Activated T-cell treated with anti-CD3 and anti-CD28 coated beads, Interleukin-2, amount 50 U/mL, for 72 hours (primary cell): ENCODE measurements at places on chromosomes 11 and 22.

DNA sequence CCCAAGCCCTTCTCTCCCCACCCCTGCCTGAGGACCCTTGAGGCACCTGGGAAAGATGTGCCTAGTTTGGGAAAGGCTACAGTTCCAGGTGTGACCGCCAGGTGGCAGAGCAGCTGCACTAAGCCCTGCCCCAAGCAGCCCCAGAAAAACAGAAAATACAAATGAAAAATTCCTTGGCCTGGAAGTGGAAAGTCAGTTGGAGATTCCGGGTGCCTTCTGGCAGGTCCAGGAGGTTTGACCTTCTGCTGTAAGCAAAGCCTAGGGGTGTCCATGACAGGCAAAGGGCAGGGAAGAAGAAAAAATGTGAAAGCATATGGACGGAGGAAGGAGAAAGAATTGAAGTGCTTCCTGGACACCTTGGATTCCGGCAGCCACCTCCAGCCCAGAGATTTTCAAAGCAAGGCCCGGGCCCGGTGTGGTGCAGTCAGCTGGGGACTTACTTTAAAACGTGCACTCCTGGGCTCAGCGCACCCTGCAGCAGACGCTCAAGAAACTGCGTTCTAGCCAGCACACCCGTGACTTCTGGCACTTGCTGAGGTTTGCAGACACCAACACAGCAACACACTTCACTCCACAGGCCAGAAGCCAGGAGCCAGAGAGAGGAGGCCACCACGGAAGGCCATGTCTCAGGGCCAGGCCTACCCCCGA is 37.3 kb upstream of the SLC22A12 start:
- DNase-seq: peak; percentile 49
- no peak overlapping the region for H3K4me3 ChIP-seq
- H3K27me3 ChIP-seq: no peaks in the 10 kb centered on the region
- peaks cover 6% of the 10 kb centered on the region for H3K4me1 ChIP-seq

GRCh38 chr11:77206264-77207018 is 78.4 kb downstream of the MYO7A start:
- no peaks in the 10 kb centered on the region for H3K36me3 ChIP-seq
- H3K4me1 ChIP-seq: no peaks in the 10 kb centered on the region
- no peak overlapping the region for H3K4me3 ChIP-seq
- no peak overlapping the region for H3K27ac ChIP-seq
- no peaks in the 10 kb centered on the region for H3K27me3 ChIP-seq
- DNase-seq: no peak

- H3K4me3 ChIP-seq: peak overlapping the region; percentile 2
- peak overlapping the region; percentile 47 for H3K27ac ChIP-seq
- no peak for DNase-seq
- H3K4me1 ChIP-seq: peaks cover 38% of the 10 kb centered on the region
These were observed 3.0 kb downstream of the ATL3 start for GRCh38 chr11:63667995-63668795.

GRCh38 chr11:62715150-62716130 is 8.0 kb downstream of the GNG3 start:
- peaks cover 63% of the 10 kb centered on the region for H3K4me1 ChIP-seq
- H3K36me3 ChIP-seq: peaks cover 9% of the 10 kb centered on the region
- H3K27ac ChIP-seq: peak overlapping the region; percentile 24
- DNase-seq: no peak
- H3K27me3 ChIP-seq: no peaks in the 10 kb centered on the region

DNA sequence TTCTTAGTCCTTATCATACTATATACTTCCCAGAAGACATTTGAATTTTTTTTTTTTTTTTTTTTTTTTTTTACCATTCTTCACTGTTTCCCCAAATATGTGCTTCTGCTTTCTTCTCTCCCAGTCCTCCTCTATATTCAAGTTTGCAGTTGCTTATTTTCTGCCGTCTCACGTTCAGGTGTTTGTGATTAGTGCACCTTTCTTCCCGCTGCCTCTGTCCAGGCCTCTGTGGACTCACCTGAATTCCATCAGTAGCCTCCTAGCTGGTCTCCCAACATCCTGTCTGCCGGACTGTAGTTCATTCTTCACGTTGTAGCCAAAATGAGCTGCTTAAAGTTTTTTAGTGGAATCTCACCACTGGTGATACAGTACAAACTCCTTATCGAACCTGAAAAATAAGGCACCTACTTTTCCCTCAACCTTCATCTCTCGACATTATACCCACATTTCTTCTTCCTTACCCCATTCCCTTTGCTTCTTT is 795 bp upstream of the MSANTD4 start:
- no peaks in the 10 kb centered on the region for H3K27me3 ChIP-seq
- H3K4me1 ChIP-seq: peaks cover 44% of the 10 kb centered on the region
- peak overlapping the region; percentile 95 for H3K4me3 ChIP-seq
- peak overlapping the region; percentile 55 for H3K27ac ChIP-seq
- no peak for DNase-seq
- H3K36me3 ChIP-seq: peaks cover 12% of the 10 kb centered on the region

GRCh38 chr11:76236092-76236999 is 30.0 kb upstream of the WNT11 start:
- H3K4me1 ChIP-seq: peaks cover 42% of the 10 kb centered on the region
- no peaks in the 10 kb centered on the region for H3K27me3 ChIP-seq
- H3K4me3 ChIP-seq: peak overlapping the region; percentile 84
- DNase-seq: peak; percentile 63
- H3K27ac ChIP-seq: peak overlapping the region; percentile 94
- no peaks in the 10 kb centered on the region for H3K36me3 ChIP-seq

DNA sequence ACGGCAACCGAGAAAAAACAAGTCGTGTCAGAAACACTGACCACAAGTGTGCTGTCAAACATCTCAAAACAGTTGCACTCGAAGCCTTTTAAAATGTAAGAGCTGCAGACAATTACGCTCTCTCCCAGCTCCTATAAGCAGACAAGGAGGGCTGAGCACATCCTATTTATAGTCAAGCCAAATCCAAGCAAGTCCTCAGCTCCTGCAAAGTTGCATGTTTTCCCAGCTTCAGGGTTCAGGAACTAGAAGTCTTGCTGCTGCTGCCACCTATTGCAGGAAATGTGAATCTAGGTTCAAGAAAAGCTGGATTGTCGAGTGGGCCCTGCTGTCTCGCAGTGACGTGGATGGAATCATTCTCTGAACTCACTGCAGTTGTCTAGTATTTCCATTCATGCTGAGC is 15.5 kb downstream of the EFCAB6 start:
- no peaks in the 10 kb centered on the region for H3K36me3 ChIP-seq
- no peak overlapping the region for H3K27ac ChIP-seq
- no peaks in the 10 kb centered on the region for H3K4me1 ChIP-seq
- no peak overlapping the region for H3K4me3 ChIP-seq

GRCh38 chr11:18313965-18314763 is 7.8 kb downstream of the HPS5 start:
- H3K27ac ChIP-seq: no peak overlapping the region
- peaks cover 15% of the 10 kb centered on the region for H3K36me3 ChIP-seq
- no peak for DNase-seq
- no peaks in the 10 kb centered on the region for H3K27me3 ChIP-seq
- H3K4me1 ChIP-seq: peaks cover 17% of the 10 kb centered on the region
- H3K4me3 ChIP-seq: no peak overlapping the region

DNA sequence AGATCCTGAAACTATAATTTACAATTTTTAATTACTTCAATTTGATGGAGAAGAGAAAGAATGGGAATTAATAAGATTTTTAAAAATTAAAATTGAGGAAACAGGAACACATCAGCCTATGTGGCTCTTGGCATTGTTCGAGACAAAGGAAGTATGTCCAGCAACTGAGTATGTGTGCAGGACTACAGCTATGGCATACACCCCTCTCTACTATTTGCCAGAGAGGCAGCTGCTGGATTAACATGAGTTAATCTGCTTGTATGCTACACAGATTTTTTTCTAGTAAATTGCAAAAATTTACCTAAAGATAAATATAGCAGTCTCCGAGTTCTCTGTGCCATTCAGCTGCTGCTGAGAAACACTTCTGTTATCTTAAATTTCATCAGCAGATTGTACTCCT is 70.6 kb downstream of the PHF21A start:
- no peak for DNase-seq
- no peaks in the 10 kb centered on the region for H3K27me3 ChIP-seq
- H3K27ac ChIP-seq: no peak overlapping the region

DNA sequence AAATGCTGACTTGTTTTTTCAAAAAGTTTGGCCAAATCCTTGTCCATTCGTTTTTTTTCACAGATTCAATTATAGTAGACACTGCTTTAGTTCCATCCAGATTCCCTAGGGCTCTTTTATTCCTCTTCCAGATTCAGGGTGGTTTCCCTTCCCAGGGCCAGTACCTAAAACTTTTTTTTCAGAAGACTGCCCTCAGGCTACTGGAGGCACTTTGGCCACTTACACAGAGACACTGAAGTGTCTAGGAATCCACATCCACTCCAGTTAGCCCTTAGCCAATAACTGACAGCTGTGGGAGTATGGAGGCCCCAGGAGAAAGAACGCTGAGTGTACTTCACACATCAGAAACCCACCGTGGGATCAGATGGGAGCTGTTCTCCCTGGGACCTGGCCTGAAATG is 77.3 kb downstream of the CCDC34 start:
- H3K27ac ChIP-seq: no peak overlapping the region
- peaks cover under 1% of the 10 kb centered on the region for H3K36me3 ChIP-seq
- H3K4me3 ChIP-seq: no peak overlapping the region
- peaks cover 10% of the 10 kb centered on the region for H3K27me3 ChIP-seq

- peak overlapping the region; percentile 16 for H3K27ac ChIP-seq
- DNase-seq: no peak
- H3K27me3 ChIP-seq: no peaks in the 10 kb centered on the region
These were observed 103.8 kb downstream of the STIM1 start for GRCh38 chr11:3959015-3959902.

DNA sequence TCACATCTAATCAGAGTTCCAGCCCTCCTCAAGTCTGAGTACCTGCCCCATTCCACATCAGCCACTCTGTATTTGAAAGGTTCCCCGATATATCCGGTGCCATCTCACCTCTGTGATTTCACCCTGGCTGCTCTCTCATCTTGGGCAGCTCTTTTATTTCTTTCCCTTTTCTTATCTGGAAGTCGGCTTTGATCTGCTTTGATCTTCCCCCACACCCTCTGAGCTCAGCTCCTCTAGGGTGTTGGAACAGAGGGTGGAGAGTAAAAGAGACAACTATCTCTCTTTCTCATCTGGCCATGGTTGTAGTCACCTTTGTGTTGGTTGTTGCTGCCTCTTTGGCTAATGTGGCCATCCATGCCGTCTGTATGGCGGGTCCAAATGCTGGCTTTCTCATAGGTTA is 108.3 kb downstream of the ENTHD1 start:
- no peak for DNase-seq
- no peaks in the 10 kb centered on the region for H3K36me3 ChIP-seq
- H3K4me1 ChIP-seq: no peaks in the 10 kb centered on the region
- H3K4me3 ChIP-seq: no peak overlapping the region
- no peaks in the 10 kb centered on the region for H3K27me3 ChIP-seq
- no peak overlapping the region for H3K27ac ChIP-seq

GRCh38 chr11:61356706-61357105 is 5.0 kb downstream of the CYB561A3 start:
- H3K4me1 ChIP-seq: peaks cover 38% of the 10 kb centered on the region
- peaks cover 10% of the 10 kb centered on the region for H3K36me3 ChIP-seq
- H3K27me3 ChIP-seq: no peaks in the 10 kb centered on the region
- no peak for DNase-seq
- H3K4me3 ChIP-seq: no peak overlapping the region

DNA sequence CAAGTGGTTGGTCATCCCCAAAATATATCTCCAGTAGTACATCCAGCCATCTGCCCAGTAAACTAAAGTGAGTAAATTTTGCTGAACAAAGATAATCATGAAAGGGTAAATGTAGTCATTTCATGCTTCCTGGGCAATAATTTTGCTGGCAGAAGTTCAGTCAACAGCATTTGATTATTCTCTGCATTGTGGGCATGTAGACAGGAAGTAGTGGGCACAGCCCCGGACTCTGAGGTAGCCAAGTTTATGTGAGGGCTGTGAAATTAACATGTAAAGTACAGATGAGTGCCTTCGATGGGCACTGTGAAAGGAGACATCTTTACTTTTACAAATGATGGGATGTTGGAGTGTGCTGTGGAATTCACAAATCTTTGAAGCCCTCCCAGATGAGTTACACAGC is 312.2 kb upstream of the MTNR1B start:
- H3K4me3 ChIP-seq: no peak overlapping the region
- no peaks in the 10 kb centered on the region for H3K36me3 ChIP-seq
- no peaks in the 10 kb centered on the region for H3K4me1 ChIP-seq
- no peak for DNase-seq
- no peaks in the 10 kb centered on the region for H3K27me3 ChIP-seq

GRCh38 chr11:114115451-114115928 is 56.0 kb downstream of the ZBTB16 start:
- peaks cover 9% of the 10 kb centered on the region for H3K4me1 ChIP-seq
- no peak overlapping the region for H3K27ac ChIP-seq
- DNase-seq: no peak
- no peaks in the 10 kb centered on the region for H3K36me3 ChIP-seq
- H3K27me3 ChIP-seq: peaks cover 19% of the 10 kb centered on the region

- peaks cover 27% of the 10 kb centered on the region for H3K27me3 ChIP-seq
- DNase-seq: no peak
- no peak overlapping the region for H3K4me3 ChIP-seq
- H3K27ac ChIP-seq: no peak overlapping the region
- peaks cover 15% of the 10 kb centered on the region for H3K4me1 ChIP-seq
These were observed 286.4 kb downstream of the CADM1 start for GRCh38 chr11:115217726-115218311.

DNA sequence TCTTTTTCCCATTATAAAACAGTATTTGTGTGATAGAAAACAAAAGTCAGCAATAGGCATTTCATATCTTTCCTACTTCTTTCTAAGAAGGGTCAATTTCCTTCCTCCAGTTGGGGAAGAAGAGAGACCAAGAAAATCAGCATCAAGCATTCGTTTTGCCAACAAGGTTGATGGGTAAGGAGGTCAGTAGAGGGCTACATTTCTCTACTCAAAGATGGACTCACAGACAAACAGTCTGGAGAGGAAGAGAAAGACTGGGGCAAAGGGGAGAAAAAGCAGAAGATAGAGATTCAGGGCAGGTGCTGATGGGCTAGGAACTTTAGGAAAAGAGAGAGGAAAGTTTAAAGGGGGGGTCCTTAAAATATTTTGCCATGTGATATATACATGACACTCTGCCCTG is 8.6 kb upstream of the MTNR1B start:
- peaks cover 4% of the 10 kb centered on the region for H3K4me1 ChIP-seq
- H3K4me3 ChIP-seq: no peak overlapping the region
- H3K36me3 ChIP-seq: no peaks in the 10 kb centered on the region
- DNase-seq: no peak
- peaks cover 29% of the 10 kb centered on the region for H3K27me3 ChIP-seq
- H3K27ac ChIP-seq: no peak overlapping the region

GRCh38 chr11:104668797-104669463 is 229.3 kb downstream of the CASP12 start:
- peaks cover 11% of the 10 kb centered on the region for H3K27me3 ChIP-seq
- H3K27ac ChIP-seq: peak overlapping the region; percentile 72
- peaks cover 5% of the 10 kb centered on the region for H3K36me3 ChIP-seq

DNA sequence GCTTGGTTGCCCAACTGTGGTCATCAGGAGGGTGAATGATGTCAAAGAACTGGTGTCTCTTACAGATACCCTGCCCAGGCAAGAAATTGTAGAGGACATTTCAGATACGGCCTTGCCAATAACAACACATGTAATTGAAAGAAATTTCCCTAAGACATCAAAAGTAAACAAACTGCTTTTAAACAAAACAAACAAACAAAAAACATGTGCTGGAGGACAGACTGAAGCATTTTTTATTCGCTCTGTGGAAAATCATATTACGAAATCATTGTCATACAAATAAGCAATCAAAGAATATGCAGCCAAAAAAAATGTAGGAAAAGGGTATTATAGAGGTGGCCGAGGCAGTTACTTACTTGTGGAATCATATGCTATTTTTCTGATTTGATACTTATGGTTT is 52.1 kb upstream of the MYEOV start:
- H3K36me3 ChIP-seq: peaks cover 3% of the 10 kb centered on the region
- peaks cover 30% of the 10 kb centered on the region for H3K4me1 ChIP-seq
- no peak overlapping the region for H3K27ac ChIP-seq

- DNase-seq: no peak
- H3K4me3 ChIP-seq: no peak overlapping the region
- H3K27me3 ChIP-seq: peaks cover 16% of the 10 kb centered on the region
- no peak overlapping the region for H3K27ac ChIP-seq
These were observed 59.0 kb upstream of the CD82 start for GRCh38 chr11:44506375-44507016.
